ENCODE measurements at places on chromosomes 11 and 22.

DNA sequence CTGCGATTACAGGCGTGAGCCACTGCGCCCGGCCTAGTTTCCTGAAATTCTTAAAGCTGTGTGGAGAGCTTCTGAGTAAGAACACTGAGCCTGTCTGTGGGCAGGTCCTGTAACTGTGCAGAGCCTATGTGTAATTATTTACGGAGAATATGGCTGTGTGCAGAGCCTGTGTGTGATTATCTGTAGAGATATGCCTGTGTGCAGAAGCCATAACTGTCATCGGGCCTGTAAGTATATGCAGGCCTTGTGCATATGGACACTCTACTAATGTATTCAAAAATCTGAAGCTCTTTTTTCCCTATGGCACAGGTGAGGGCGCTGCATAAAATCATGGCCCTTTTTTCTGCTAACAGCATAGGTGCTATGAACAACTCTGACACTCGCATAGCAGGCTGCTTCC, at the start of gene OR52B6:
Gene OR52B6, plus strand, starts transcription at position 301 of the 400 bp plus-strand sequence. Its CDS starts 0 bp downstream, at position 301.
- DNase-seq: no peak

GRCh38 chr22:23632178-23632577, at the start of gene DRICH1:
Gene DRICH1 (minus strand): TSS chr22:23632321. CDS start chr22:23632023, 298 bp downstream.
- DNase-seq: no peak

DNA sequence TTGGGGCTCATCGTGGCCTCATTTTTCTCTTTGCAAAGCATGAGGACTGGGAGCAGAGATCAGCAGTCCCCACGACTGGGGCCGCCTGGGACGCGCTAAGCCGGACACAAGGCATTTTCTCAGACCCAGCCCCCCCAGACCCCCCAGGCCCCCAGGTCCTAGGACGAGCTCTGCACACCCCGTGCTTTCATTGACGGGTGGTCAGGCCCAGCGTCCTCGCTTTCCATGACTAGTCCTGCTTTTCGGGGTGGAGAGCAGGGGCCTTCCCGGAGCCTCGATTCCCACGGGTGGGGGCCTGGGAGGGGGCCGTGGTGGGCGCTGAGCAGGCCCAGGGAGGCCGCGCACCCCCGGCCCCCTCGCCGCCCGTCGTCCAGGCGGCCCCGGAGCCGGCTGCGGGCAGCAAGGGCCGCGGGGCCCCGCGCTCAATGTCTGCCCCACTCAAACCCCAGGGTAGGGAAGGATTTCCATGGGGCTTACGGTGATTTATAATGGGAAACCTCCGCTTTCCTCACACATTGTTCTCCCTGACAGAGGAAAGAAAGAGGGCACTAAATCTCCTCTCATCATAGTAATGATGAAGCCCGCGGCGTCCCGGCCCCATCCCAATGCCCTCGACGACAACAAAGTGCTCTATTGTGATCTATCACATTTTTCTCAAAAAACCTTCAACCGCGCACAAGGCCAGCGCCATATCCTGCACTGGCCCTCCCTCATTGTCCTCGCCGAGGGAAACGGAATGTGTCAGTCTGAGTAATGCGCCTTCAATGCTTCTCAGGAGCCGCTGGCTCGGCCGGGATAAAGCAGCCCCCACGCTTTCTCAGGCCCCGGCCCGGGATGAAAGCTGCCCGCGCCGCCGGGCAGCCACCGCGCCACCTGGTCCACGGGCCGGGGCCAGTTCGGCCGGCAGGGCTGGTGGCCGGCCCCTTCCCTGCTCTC, 10.4 kb upstream of the LINC01488 start:
- no peak for DNase-seq

DNA sequence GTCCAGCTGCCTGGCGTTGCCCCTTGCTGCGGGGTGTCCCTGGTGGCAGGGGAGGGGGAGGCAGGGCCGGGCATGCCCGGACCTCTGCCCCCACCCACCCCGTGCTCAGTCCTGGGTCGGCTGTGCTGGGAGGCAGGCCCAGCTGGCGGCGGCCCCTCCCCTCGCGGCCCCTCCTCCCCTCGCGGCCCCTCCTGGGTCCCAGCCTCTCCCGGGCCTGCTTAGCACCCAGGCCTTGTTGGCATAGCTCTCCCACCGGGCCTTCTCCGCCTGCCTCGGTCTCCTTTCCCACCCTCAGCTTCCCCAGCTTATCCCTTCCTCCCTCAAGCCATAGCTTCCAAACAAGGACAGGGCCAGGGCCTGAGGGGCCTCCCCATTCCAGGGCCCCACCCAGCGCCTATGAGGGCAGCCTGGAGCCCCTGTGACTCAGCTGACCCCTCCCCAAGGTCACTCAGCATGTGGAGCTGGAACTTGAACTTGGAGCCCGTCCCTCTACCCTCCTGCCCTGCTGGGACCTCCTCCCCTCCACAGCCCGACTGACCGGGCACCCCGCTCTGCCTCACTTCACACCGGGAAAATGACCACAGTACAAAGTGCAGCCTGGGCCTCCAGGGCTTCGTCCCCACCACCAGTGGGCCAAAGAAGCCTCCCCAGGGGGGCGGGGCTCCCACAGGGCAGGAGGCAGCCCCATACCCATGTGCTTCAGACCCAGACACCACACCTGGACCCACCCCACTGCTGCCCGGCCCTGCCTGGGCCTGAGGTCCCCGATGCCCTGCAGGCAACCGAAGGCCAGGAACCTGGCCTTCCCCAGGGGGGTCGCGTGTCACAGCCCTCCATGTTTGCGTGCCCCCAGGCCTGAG, 1.2 kb downstream of the EPS8L2 start:
- no peak for DNase-seq

DNA sequence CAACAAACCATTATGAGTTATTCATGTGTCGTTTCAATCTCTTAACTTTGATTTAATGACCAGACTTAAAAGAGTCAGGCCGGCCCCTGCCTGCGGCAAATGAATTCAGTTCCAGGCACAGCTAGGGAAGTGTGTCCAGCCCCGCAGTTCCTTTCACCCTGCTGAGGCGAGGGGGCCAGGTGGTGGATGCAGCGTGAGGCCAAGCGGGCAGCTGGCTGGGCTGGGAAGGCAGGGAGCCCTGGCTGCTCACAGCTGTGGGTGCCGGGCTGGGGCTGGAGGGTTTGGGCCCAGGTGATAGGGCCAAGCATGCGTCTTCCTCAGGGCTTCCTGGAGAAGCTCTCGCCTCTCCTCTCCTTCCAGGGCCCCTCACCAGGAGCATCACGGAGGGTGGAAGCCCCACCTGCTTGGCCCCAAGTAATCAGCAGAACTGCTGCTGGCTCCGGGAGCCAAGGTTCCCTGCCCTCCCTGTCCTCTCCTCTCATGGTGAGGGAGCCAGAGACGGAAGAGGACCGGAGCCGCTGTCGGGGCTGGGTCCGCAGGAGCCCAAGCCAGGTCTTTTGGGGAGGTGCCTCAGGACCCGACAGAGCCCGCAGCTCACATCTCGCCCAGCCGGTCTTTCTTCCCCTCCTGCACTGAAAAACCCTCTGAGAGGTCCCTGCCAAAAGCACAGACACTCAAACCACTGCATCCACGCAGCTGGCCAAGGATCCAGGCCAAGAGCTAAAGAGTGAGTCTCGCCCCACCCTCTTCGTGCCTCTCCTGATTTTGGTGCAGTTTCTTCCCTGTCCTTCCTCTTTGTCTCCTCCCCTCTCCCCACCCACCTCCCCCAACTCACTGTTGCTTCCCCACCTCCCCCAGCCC, 97.0 kb downstream of the ST3GAL4 start:
- no peak for DNase-seq

DNA sequence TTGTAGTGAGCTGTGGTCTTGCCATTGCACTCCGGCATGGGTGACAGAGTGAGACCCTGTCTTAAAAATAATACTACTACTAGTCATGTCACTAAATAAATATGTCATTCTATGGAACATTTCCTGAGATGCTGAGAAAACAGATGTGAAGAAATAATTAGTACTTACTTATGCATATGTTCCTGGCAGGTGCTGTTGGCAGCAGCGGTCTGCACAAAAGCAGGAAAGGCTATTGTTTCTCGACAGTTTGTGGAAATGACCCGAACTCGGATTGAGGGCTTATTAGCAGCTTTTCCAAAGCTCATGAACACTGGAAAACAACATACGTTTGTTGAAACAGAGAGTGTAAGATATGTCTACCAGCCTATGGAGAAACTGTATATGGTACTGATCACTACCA, 8.8 kb downstream of the ARCN1 start:
- no peak for DNase-seq

DNA sequence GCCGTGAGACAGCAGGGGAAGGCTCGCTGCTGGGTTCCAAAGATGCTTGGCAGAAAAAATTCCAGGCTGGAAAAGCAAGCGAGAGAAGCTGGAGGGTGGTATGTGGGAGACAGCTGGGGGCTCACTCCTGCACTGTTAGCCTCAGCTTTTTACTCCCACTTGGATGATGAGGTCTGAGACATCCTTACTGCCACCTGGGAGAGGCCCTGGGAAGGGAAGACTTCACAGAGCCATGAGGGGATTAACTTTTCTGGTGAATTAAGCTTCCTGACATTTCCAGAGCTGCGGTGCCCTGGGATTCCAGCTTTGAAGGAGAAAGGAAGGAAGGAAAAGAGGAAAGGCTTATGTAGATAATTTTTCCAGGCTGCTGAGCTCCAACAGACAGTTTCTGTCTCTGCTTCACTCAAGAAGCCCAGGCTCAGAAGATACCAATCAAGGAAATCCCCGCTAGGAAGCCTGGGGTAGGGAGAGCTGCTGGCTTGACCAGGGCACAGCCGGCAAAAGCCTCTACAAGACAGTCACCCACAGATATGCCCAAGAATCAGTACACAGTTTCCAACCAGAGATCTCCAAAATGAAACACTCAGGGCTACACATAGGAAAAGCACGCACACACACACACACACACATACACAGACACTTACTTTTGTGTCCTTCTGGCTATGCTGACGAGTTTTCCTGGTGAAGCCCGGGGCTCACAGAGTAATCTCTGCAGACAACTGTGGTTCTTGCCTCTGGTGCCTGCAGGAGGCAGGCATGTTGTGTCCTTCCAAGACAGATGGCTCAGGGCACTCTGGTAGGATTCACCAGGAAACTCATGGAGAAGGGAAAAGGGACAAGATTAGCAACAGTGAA, 907 bp downstream of the MCHR1 start:
- DNase-seq: no peak

DNA sequence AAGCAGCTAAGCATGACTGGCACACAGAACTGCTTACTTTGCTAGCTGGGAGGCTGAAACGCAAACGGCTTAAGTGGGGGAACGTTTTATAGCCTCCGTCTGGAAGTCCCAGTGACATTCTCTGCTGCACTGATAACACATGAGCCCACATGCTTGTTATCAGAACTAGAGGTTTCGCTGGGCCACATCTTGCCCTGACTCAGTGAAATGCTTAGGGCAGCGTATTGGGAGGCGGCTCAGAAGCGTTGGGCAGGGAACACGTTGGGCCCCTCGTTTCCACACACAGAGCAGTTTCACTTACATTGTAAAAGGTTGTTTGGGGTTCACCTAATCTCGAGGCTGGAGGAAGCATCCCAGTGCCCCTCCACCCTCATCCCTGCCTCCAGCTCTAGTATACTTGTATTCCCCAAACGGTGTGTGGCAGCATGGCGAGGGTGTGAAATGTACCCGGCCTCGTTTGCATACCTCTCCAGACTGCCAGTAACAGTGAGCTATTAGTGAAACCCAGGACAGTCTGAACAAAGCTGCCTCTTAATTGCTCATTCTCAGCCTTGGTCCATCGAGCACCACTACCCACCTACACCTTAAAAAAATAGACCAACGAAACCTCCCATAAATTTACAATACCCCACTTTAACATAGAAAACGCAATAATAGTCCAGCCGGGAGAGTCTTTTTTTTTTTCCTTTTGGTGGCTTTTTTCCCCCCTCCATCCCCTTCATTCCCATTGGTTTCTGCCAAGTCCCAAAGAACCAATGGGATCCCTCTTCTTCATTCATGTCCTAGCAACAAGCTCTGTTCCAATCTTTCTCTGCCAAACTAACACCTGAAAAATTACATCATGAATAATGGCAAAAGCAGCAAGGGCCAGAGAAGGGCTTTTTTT, 218.8 kb upstream of the SORL1-AS1 start:
- DNase-seq: peak; percentile 29

DNA sequence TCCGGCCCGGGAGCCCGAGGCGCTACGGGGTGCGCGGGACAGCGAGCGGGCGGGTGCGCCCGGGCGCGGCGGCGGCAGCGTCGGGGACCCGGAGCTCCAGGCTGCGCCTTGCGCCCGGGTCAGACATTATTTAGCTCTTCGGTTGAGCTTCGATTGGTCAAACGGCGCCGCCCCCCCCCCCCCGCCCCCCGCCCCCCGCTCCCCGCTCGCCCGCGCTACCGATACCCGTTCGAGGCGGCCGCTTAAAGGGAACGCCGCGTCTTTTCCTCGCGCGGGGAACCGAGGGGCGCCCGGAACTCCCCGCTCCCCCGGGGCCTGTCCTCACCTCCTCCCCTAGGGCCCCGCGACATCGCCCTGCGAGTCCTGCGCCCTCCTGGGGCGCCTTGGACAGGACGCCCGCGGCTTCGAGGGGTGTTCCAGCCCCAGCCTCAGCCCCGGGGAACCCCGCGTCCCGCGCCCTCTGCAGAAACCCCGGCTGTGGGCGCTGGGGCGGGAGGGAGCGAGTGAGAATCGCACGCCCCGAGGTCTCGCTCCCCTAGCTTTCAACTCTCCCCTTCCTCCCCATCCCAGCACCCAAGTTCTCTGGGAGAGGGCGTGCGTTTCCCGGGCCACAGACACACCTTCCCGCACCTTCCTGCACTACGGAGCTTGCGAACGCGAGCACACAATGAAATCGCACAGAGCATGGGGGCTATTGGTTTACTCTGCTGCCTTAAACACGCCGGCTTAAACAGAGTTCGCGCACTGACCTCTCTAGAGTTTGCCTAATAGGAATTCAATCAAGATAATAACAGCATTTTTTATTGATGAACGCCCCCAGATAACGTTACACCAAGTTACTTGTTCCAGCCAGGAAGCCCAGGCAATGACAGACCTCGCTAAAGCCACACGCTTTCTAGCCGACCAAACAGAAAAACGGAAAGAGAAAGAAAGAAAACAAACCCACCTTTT, at the start of gene BDNF:
Gene BDNF, minus strand, starts transcription at position 105 of the 951 bp plus-strand sequence. CDS start 41,891 bp downstream, outside the sequence.
- no peak for DNase-seq

DNA sequence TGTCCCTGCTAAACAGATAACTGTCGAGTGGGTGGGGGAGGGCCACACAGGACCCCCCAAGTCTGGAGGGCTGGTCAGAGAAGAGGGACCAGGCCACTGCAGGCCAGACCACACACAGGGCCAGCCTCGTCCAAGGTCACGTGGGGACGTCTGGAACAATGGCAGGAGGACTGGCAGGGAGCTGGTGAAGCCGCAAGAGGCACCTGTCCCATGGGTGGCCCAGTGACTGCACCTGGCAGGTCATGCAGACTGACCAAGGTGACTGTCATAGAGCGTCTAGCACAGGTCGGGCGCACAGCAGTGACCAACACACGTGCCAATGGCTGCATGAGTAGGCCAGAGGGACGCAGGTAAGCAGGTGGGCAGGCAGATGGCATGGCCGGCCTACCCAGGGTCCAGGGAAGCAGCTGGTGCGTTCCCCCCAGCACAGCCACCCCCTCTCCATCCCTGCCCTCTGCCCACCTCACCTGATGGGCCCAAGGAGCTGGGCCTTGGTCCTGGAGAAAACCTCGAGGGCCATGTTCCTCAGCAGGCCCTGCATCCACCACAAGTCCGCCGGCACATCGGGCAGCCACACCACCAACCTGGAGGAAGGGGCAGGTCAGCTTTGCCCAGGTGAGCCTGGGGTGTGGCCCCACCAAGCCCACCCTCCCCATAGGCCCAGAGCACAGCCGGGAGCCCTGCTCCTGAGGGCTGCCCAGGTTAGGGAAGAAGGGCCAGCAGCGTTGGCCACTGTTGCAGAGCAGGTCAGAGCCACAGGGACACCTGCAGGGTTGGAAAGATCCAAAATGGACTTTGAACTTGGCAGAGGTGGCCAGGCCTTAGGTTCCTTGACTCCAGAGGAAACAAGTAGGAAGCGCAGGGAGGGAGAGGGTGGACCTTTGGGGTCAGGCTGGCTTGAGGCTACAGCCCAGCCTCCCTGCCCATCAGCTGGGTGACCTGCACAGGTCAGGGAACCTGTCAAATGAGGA, 10.4 kb downstream of the PNPLA5 start:
- no peak for DNase-seq
